ENCODE measurements at places on chromosomes 6 and 20.

- DNase-seq, result no peak
Measured at GRCh38 chr6:707576-708236, 14.8 kb upstream of the EXOC2 start.

- no peak for DNase-seq
Measured at GRCh38 chr20:44664131-44664530, 12.6 kb upstream of the ADA start.

- no peak for DNase-seq
Measured at GRCh38 chr6:5095236-5095635, 10.1 kb downstream of the PPP1R3G start.

DNA sequence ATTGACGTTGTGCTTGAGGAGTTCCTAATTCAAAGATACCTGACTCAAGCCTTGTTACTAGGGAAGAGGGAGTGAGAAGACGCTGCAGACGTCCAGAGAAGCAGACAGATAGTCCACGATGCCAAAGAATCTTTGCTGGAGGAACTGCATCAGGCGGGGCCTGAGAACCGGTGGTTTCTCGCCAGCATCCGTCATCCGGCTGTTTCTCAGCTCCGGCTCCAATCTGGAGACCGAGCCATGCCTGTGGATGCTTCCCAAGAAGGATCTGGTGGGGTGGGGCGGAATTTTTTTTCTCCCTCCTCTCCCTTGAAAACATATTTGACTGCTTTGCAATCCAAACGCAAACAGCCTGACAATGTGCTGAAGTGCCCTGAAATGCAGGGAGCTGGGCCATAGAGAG lies 125.8 kb upstream of the SRSF6 start:
- no peak for DNase-seq

- no peak for DNase-seq
Measured at GRCh38 chr6:108839083-108839642, 9.1 kb upstream of the ARMC2 start.

GRCh38 chr20:17680836-17681725 lies 961 bp downstream of the RRBP1 start:
- peak; percentile 63 for DNase-seq

DNA sequence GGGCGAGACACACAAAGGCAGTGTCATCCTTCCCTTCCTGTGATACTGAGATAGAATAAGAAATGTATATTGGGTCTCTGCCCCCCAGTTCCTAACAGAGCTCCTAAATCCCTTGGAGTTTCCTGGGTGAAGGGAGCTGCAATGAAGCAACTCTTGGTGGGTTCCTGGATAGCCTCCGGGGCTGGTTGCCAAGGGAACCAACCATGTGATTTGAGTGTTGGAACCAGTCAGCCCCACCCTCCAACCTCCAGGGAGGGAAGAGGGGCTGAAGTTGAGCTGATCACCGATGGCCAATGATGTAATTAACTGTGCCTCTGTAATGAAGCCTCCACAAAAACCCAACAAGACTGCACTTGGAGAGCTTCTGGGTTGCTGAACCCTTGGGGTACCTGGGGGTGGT lies 116.6 kb downstream of the SLC22A3 start:
- DNase-seq, result no peak

GRCh38 chr6:29589423-29590048 lies 4.6 kb downstream of the OR2H2 start:
- peak; percentile 8 for DNase-seq

Measured in stimulated activated CD8-positive, alpha-beta memory T cell treated with anti-CD3 and anti-CD28 coated beads, Interleukin-15, amount 100 ng/mL, for 48 hours (primary cell).